Nephron progenitor cell (in vitro differentiated cells): ENCODE measurements at places on chromosomes 3 and 15.

GRCh38 chr3:156214676-156215075 lies 94.3 kb downstream of the KCNAB1 start:
- no peak for DNase-seq

DNA sequence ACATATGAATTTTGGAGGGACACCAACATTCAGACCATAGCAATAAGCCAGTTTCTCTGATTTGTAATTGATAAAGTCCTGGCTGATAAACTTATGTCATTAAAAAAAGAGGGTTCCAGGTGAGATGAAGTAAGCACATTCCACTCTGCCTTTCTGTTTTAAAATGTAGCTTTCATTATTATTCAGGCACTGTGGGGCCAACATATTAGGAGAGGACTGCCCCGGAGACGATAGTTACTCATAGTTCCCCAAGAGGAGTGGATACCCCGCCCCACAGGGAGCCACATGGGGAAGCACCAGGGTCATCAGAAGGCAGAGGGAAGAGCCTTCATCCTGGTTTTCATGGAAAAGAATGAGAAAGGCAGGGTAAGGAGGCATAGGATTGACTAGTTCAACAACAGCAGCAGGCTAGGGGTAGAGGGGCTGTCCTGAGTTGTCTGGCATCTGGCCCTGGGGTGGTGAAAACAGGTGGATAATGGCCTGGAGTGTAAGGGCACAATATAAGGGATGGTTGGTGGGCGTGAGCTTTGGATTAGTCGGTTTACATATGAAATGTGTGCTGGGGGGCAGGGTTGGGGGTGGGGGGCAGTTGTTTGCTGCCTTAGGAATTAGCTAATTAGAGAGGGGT lies 78.7 kb upstream of the PROK2 start:
- no peak for DNase-seq

- no peak for DNase-seq
These were observed 126.8 kb upstream of the ABHD17C start for GRCh38 chr15:80568298-80568697.

- DNase-seq = no peak
These were observed 56.9 kb downstream of the CEP152 start for GRCh38 chr15:48754011-48754410.

GRCh38 chr3:109071350-109072142 lies 46.4 kb downstream of the MORC1 start:
- no peak for DNase-seq

DNA sequence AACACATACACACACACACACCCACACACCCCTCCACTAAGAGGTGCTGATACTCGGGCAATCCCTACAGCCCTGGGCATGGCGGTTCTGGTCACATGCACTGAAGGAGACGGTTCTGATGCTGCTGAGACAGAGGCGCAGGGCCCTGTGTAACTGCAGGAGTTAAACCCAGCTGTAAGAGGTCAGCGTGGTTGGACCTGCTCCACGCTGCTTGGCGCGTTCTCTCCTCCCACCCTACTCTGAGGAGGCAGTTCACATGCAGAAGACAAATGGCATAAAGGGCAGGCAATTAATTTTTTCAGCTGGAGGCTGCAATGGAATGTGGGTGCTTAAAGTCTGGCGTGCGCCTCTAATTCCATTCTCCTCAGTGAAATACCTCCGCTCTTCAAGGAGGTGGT lies 35.2 kb downstream of the GRK7 start:
- DNase-seq = no peak

GRCh38 chr3:55518451-55518850 lies 31.3 kb upstream of the WNT5A start:
- no peak for DNase-seq

DNA sequence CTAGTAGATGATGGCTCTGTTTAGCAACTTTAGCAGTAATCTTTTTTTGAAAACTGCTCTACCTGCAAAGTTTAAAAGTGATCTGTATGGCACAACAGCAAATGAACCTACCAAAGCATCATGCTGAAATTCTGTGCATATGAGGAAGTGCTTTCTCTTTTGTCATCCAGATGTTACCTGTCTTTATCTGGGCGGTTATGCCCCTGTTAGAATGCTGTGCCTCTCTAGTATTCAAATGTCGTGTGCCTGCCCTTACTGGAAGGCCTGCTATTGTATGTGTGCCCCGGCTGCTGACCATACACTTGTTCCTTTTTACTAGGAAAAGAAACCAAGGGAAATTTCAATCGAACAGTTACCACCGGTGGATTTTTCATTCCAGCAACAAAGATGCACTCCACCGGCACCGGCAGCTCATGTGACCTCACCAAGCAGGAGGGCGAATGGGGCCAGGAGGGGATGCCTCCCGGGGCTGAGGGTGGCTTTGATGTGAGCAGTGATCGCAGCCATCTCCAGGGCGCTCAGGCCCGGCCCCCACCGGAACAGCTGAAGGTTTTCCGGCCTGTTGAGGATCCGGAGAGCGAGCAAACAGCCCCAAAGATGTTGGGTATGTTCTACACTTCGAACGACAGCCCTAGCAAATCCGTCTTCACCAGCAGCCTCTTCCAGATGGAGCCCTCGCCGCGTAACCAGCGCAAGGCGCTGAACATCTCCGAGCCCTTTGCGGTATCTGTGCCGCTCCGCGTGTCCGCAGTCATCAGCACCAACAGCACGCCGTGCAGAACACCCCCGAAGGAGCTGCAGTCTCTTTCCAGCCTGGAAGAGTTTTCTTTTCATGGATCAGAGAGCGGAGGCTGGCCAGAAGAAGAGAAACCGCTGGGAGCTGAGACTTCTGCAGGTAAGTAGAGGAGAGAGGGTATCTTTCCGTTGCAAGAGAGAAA lies 61.6 kb downstream of the TMEM39A start:
- peak; percentile 9 for DNase-seq

GRCh38 chr3:179018808-179019207 lies 52.8 kb downstream of the ZMAT3 start:
- no peak for DNase-seq

- no peak for DNase-seq
These were observed 13.0 kb downstream of the FOXP1 start for GRCh38 chr3:71570546-71570945.

GRCh38 chr3:38590521-38590920 lies 59.0 kb downstream of the SCN5A start:
- DNase-seq = no peak

DNA sequence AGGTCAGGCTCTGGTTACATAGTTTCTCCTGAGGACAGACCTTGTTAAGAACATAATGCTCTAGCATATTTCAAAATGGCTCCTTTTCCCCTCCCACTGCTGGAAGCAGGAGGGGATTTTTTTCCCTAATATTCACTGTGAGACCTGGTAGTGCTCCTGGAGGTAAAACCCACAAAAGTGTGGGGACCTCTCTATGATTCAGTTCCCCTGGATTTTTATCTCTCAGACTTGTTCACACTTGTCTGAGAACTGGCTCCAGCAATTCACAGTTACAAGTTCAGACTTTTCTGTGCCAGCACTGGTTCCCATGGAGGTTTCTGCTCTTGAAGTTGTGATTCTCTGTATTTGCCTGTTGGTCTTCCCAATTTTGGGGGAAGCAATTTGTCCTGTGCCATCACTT lies 36.3 kb upstream of the PCOLCE2 start:
- no peak for DNase-seq

DNA sequence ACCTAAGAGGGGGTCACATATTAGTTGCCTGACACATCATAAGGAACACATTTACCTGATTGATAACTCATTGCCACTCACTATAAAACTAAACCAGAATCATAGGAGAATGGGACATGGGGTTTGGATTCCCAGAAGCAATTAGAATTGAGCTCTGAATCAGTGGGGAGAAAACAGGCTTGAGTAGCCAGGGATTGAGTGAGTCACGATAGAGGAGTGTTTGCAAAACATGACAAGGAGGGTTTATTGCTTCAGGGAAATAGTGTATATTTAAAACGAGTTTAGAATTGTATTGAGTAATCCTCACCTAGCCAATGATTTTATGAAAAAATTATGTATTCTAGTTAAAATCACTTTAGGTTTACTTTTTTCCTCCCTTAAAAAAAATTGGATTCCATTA lies 101.1 kb upstream of the THRB start:
- DNase-seq = no peak

- no peak for DNase-seq
These were observed 393.2 kb downstream of the ERC2 start for GRCh38 chr3:56075089-56075488.

- no peak for DNase-seq
These were observed 590.2 kb upstream of the TBL1XR1 start for GRCh38 chr3:177787279-177788041.

DNA sequence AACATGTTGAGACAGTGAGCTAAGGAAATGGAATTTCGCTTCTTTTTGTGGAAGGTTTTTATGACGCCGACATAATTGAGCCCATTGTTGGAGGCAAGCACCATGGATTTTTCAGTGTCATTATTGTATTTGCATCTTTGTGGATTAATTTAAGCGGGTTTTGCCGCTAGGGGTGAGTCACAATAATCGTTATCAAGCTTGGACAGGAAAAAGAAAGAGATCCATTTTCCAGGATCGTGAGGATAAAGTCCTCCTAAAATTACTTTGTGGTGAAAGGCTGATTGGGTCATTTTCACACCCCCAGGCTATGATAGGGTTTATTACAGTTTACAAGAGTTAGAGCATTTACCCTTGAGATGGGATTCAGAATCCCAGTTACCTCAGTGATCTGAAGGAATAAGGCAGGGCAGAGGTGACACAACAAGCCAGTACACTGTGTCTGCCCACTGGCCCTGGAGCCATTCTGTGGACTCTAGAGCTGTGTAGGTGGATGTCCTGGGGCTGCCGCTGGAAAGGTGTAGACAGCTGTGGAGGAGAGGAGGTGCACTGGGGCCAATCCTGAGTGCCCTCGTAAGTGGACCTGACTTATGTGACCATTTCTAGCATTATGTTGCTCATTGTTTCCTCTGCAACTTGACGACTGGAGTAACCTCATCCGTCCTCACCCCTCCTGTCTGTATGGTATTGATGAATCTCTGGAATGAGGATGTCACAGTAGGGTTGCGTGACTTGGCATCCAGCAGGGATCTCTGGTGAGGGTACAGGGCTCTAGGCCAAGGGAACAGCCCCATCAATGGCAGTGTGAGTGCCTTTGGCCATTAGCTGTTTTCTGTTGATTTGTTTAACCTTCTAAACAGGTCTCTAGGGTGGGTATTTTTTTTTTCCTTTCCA lies 370.1 kb downstream of the LRTM1 start:
- no peak for DNase-seq

GRCh38 chr3:152969557-152970300 lies 134.8 kb downstream of the P2RY1 start:
- no peak for DNase-seq

GRCh38 chr3:158672215-158673176 lies at the start of gene LXN:
LXN (minus strand) TSS chr3:158672648; CDS start chr3:158672478, 170 bp downstream.
- peak; percentile 85 for DNase-seq

DNA sequence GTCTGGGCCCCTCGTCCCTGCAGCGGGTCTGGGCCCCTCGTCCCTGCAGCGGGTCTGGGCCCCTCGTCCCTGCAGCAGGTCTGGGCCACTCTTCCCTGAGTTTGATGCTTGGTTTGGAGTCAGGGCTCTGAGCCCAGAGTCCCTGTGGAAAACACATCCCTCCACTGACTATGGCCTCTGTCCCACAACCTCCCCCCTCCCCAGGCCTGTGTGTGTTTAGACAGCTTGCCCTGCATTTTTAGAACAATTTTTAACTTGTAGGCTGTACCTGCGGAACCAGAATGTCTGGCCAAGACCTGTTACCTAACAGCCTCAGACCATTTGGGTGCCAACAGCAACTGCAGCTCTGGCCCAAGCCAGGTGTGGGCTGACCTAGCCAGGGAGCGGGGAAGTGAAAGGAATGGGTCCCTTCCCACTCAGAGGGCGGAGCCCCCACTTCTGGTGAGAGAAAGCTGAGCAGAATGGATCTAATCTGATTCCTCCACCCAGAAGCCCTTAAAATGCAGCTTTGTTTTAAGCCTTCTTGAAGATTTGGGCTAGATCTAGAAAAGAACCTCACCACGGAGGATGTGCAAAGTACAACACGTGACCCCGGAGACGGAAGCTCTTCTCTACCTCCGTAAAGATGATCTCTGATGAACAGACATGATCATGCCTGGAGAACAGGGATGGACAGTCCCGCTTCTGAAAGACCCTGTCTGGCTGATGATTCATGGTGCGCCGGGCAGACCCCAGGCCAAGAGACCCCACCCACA lies 60.5 kb upstream of the TFRC start:
- no peak for DNase-seq

DNA sequence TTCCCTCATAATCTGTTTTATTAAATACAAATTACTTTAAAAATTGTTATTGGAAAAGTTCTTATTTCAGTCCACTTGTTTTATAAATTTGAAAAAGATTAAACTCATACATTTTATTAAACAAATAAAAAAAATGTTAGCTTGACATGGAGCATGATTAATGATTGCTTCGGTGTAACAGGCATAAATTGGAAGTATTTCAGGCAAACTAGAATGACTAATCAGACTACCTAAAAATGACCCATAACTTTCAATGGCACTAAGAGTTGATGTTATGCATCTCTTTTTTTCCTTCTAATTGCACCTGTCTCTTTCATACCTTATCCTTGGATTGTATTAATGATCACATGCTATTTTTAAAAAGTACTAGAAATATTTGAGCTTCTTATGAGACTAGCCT lies 343.3 kb downstream of the ZNF385D start:
- no peak for DNase-seq

- no peak for DNase-seq
These were observed 166.9 kb downstream of the IGF1R start for GRCh38 chr15:98815207-98815606.

GRCh38 chr15:80747317-80748053 lies 31.7 kb upstream of the CEMIP start:
- peak; percentile 28 for DNase-seq

- DNase-seq = no peak
These were observed 51.8 kb upstream of the ZDHHC23 start for GRCh38 chr3:113895964-113896363.

DNA sequence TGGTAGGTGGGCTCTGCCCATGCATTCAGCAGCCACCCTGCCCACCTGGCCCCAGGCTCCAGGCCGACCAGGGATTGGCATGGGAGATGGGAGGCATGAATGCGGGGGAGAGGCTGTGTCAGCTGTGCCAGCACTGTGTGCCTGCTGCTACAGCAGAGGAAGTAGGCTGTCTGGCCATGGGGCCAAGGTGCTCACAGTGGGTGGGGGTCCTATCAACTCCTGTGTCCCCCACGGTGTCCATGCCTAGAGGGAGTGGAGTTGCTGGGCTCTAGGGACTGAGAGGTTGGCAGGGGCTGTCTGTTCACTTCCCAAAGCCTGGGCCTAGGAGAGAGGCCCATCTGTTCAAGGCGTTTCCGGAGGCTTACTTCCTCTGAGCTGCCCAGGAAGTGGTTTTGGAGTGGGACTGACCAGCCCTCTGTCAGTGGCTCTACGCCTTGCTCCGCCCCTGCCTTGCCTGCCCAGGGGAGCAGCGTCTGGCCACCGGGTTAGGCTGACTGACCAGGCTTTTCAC lies 5.8 kb downstream of the PRKCD start:
- DNase-seq = no peak

DNA sequence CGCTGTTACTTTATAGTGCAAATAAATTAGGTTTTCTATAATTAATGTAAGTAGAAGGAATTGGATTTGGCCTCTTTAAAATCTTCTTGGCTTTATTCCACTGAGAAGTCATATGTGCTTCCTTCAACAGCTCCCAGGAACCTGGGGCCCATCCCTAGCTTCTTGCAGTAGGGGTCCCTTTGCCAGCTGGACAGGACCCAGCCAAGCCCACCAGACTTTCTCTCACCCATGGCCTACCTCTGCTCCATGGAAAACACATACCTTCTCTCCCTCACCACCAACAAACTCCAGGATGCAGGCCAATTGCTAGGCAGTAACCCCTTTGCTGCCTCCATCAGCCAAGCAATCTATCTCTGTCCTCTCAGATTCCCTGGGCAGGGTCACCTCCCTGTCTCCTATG lies 84.0 kb downstream of the RSL24D1 start:
- DNase-seq = no peak
